ENCODE measurements at places on chromosomes 11 and 22. TPM values are rescaled to one million over a fixed set of nuclear protein-coding genes. Genes with fewer than 3 reads are reported as not detected.

Gene MOB2
- total RNA-seq: 49.9 TPM

Gene POTEH
- total RNA-seq: not detected

Gene HEPN1
- not detected for total RNA-seq

Gene KCNK7
- total RNA-seq: 0.27 TPM

Gene CHRNA10
- 0.84 TPM for total RNA-seq

Gene P2RY6
- total RNA-seq: 9.4 TPM

Gene SLC22A12
- total RNA-seq: not detected

Gene SAA2
- not detected for total RNA-seq
